ENCODE measurements at places on chromosomes 7 and 10.
A peak's percentile ranks its signal among the peaks of the same experiment; 100 is the strongest.

DNA sequence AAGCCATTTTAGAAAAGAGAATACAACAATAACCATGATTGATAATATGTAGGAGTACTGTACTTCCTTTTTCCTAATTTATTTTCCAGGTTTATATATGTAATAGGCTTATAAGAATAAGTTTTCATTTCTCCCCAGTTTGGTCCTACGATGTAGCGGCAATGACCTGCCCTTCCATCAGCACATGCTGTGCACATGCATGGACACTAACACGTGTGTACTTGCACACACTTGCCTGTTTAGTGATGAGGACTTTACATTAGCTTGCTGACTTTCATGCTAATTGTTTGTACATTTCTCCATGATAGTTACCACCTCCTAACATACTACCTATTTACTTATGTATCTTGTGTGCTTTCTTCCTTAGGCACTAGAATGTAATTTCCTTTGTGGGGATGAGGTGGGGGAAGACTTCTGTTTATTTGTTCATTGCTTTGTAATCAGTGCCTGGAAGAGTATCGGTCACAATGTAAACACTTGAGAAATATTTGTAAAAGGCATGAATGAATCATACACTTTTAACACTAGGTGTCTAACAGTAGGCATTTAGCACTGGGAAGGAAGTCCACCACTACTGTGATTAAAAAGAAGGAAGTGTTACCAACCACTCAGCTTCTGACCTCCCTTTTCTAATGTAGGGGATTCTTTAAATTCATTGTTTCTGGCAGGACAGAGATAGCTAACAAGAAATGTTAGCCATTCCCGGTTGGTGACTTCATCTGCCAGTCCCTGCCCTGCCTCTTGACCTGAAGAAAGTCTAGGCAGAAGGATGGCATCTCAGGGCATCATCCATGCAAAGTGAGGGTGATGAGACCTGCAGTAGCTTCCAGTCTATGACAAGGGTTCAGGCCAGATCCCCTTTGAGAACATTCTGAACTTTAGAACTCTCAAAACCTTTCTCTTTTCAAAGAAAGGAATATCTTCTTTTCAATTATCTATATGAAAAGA is 120.2 kb upstream of the RAB18 start:
- no peak for DNase-seq

DNA sequence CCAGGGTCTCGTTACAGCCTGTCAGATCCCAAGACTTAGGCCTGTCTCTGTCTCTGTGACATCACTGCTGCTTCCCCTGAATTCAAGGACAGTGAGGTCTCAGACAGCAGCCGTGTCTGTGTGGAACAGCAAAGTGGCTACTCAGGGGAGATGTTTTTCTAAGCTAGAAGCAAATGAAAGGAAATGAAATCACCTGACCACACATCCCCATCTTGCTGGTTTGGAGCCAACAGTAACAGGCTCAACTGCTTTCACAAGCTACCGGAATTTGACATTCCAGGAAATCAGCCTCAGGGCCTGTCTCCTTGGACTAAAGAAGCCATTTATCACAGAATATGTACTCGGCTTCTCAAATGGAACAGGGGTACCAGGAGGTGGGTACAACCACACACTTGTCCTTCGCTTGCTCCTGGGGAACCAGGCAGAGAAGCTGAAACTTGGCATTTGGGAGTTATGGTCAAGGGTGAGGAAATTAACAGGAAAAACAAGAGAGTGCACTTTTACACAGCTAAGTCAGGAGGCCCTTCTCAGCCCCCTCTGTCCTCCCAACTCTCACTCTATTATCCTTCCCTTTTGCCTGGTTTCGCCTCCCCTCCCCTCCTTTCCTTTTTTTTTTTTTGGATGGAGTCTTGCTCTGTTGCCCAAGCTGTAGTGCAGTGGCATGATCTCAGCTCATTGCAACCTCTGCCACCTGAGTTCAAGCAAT is 73.2 kb downstream of the SPDYE5 start:
- peak; percentile 91 for DNase-seq

- DNase-seq = peak; percentile 95
Measured at GRCh38 chr7:151038951-151039849, 9.1 kb upstream of the ASIC3 start.

GRCh38 chr7:134182078-134182477 is 54.9 kb downstream of the LRGUK start:
- no peak for DNase-seq

DNA sequence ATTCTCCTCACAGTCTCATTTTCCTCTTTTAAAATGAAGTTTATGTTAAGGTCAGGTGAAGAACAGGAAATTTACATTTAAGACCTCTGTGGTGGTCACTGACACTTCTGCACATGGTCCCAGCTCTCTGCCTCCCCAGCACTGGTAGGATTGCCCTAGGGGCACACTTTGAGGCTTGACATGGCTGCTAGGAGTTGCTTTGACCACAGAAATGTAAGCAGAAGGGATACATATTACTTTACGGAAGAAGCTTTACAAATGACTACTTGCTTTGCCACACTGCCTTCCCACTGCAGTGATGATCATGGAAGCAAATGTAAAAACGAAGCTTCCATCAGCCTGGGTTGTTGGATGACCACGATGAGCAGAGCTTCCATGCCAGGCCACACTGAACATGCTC is 53.1 kb upstream of the RSU1 start:
- DNase-seq = no peak

- DNase-seq = no peak
Measured at GRCh38 chr7:45328403-45328981, 170.9 kb downstream of the RAMP3 start.

DNA sequence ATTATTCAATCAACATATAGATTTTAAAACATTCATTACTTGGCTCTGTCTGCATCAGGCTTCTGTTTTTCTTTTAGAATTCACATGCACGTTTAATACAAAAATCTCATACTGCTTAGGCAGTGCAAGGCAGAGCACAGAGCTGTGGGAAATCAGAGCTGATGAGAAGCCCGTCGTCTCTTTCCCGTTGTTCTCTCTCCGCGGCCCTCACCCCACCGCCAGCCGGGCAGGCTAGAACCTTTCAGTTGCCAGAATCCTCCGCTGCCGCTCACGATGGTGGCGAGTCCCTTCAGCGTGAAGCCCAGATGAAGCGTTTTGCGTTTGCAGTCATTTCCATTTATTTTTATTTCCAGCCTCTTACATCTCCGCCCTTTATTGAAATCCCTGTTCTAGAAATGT is 648.2 kb downstream of the SDK1 start:
- DNase-seq = peak; percentile 6

- no peak for DNase-seq
Measured at GRCh38 chr10:71203124-71203523, 9.2 kb upstream of the UNC5B start.

DNA sequence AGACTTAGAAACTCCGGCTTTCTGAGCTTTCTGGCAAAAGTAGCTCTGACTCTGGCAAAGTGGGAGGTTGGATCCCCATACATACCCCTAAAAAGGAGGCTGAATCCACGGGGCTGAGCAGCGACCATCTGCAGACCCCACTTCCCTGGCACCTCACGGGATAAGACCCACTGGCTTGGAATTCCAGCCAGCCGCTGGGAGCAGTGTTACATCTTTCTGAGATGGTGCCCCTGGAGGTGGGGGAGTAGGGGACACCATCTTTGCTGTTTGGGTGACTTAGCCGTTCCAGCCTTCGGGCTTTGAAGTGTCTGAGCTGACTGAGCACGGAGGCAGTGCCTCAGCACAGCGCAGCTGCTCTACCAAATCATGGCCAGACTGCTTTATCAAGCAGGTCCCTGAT is 45.0 kb upstream of the GRM3 start:
- DNase-seq = no peak

GRCh38 chr10:86003201-86003621 is 363.4 kb downstream of the GRID1 start:
- no peak for DNase-seq

GRCh38 chr10:127892743-127893142 is at the start of gene CLRN3:
CLRN3 (minus strand) TSS chr10:127892941; CDS start chr10:127892784, 157 bp downstream.
- no peak for DNase-seq

DNA sequence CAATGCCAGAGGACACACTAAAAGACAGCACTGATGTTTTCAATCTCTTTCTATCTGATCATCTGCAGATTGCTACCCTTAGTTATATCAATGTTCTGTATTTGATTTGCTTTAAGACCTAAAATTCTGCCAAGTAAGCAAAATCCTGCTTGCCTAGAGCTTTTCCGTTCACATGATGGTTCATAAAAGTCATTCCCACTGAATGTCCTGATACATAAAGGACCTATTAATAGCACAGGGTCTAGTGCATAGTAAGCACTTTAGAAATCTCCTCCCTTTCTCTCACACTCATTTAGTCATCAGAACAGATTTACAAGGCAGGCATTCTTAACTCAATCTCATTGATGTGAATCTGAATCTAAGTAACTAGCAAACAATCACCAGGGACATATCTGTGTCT is 68.8 kb downstream of the PCGF5 start:
- peak; percentile 10 for DNase-seq

GRCh38 chr7:25244254-25245033 is 16.2 kb upstream of the NPVF start:
- peak; percentile 52 for DNase-seq

DNA sequence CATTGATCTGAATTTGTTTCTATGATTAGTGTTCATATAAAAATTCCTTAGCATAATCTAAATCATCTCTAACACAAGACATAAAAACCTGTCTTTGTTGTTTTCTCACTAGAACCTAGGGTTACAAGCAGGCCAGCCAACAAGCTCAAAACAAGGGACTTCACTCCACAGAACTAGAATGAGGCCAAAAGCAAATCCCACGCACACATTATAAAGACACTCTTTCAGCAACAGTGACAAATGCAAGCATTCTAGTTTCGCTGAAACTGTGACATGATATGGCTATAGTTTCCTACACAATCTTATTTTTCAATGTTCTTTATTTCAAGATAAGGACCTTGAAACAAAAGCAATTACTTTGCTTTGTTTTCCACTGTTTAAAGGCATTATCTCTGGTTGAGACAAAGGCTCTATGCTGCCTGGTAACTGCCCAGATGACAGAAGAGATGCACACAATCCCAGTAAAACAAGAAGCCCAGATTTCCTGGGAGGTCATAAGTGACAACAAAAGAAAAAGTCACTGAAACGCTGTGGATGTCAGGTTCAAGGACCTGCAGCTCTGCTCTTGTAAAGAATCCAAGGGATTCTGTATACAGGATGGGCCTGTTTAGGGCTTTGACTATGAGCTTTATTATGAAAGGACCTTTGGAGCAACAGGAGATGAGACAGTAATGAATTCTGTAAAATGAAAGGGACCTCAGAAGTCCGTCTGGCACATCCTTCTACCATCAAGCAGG is 105.3 kb downstream of the SORCS1 start:
- no peak for DNase-seq

DNA sequence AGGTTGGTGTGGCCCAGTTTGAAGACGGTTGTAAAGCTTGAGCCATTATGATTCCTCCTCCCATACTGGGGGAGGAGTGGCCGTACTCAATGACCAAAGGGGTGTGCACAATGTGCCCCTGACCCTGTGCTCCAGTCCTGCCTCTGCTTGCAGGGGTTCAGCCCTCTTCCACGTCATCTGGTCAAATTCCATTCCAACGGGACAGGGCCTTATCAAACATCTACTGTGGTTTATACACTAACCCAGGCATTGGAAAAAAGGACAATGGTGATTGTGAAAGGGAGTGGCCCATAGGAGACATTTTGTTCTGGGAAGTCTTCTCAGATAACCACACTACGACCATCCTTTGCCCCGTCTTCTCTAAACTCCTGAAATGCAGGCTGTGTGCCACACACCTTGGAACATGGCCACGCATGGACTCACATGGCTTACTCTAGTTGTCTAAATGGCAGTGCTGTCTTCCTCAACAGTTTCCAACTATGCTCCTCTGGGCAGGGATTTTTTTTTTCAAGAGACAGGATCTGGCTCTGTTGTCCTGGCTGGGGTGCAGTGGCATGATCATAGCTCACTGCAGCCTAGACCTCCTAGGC is 103.0 kb downstream of the JCAD start:
- no peak for DNase-seq

GRCh38 chr7:74006032-74006431 is 21.9 kb upstream of the ELN start:
- DNase-seq = no peak

DNA sequence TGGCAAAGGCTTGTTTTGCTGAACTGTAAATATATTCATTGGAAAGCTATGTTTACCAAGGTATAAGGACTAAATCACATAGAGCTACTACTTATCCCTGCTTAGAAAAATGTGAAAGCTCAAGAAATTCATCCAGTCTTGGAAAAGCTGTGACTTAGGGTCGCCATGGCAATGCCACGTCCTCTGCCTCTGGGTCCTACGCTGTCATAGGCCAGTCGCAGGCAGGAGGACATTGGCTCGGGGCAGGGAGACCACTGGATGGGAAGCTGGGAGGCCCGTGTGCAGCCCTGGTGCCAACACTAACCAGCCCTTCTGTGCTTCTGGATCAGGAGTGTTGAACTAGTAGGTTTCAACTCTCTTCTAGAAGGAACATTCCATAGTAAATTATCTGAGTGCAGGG is 67.3 kb upstream of the PDZD8 start:
- DNase-seq = peak; percentile 37

DNA sequence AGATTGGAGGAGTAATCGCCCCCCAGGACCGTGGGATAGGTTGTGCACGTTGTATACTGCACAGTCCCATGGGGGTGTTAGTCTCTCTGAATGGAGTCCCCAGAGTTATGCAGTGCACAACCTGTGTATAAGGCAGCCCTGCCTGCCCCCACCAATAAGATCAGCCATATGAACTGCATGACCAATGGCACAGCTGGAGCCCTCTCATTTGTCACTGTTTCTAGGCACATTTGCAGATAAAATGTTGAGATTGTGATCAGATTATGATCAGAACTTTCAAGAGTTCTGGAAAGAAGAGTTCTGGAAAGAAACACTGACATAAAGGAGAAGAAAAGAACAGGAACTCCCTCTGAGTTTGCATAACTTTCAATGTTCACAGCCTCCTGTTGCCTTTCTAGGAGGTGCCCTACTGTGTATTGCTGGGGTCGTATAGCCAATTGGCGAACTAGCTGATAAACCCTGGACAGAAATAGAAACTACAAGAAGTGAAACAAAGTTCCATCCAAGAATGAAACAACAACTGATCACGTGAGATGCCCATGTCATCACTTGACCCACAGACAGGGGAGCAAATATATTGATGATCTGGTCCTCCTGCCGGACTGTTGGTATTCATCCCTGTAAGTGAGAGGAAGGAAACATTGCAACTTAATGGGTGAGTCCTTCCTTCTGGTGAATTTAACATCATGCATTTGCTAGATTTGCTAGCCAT is 49.6 kb upstream of the TOMM7 start:
- no peak for DNase-seq

- DNase-seq = no peak
Measured at GRCh38 chr7:158471716-158472115, 115.9 kb downstream of the PTPRN2 start.

Data from fibroblast of skin of scalp (primary cell).